Urothelium cell line (cell line): ENCODE measurements at places on chromosomes 5 and 9.

- no peak for DNase-seq
Observed at GRCh38 chr5:118397236-118397635, 591.1 kb downstream of the DTWD2 start.

DNA sequence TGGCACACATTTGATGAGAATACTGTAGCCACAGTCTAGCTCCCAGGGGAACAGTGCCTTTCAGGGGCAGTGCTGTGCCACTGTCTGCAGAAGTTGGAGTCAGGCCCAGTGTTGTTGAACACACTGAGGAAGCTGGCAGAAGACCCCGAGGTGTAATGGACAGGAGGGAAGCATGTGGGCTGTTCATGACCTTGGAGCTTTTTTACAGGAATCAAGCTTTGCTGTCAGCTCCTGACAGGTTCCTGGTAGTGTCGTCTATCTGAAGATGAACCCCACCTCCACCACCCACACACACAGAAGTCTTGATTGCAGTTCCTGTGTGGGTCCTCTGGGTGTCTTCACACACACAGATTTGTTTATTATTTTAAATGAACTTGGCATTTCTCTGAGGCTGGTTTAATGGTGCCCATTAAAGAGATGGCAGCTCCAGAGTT, 40.3 kb upstream of the TNFAIP8 start:
- DNase-seq, result peak; percentile 50

- DNase-seq, result no peak
Observed at GRCh38 chr5:126438267-126438666, 15.1 kb downstream of the GRAMD2B start.

DNA sequence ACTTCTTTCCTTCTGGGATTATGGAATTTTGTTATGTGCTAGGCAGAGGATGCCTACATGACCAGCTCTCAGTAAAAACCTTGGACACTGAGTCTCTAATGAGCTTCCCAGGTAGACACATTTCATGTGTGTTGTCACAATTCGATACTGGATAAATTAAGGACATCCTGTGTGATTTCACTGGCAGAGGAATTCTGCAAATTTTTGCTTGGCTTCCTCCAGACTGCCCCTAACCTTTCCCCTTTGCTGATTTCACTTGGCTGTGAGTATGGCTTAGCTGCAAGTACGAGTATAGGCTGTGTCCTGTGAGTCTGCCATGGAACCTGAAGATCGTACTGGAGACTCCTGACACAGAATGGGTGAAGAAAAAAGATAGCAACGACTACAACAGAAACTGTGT, 47.6 kb downstream of the MRPS27 start:
- DNase-seq, result no peak

GRCh38 chr5:171705830-171706468, 79.7 kb upstream of the SMIM23 start:
- no peak for DNase-seq

GRCh38 chr5:122156724-122157325, 27.5 kb downstream of the ZNF474 start:
- no peak for DNase-seq

- peak; percentile 77 for DNase-seq
Observed at GRCh38 chr9:123364241-123364824, 8.3 kb downstream of the CRB2 start.

GRCh38 chr5:159131951-159132350, 32.2 kb upstream of the EBF1 start:
- no peak for DNase-seq

- no peak for DNase-seq
Observed at GRCh38 chr5:133957080-133957479, 11.3 kb downstream of the C5orf15 start.
